Activated CD4-positive, alpha-beta memory T cell treated with anti-CD3 and anti-CD28 coated beads for 36 hours (primary cell): ENCODE measurements at places on chromosomes 2 and 18. TPM values are rescaled to one million over a fixed set of nuclear protein-coding genes. Genes with fewer than 3 reads are reported as not detected.
A peak's percentile ranks its signal among the peaks of the same experiment; 100 is the strongest.

DNA sequence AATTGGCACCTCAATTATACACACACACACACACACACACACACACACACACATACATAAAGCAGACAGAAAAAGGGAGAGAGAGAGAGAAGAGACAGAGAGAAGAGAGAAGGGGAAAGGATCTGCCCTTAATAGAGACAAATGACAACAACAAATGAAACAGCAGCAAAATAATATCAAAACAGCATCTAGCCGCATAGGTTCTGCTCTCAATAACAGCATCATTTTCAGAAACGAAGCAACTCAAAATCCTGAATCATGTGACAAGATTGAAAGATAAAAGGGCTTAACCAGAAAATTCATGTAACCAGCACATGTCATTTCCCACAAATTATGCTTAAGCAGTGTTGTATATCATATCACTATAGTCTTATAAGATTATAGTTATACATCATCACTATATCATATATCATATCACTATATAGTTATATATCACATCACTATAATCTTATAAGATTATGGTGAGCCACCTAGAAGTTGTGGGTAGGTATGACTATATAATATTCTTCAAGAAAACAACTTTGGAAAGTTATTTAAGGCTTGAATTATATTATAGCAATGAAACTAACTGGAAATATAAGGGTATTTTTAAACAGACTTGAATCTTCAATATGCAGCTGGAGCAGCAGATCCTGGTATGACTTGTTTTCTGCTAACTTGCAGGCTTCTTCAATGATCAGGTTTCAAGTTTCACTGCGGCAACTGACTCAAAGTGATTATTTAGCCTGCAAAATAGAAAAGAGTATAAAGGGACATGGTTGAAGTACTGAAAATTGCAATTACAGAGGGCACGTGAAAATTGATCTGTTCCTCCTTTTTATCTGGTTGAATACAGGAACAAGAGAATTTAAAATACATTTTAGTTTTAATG is 16.1 kb upstream of the VPS54 start:
- DNase-seq: peak; percentile 29
- H3K27ac ChIP-seq: peak overlapping the region; percentile 80
- peaks cover 11% of the 10 kb centered on the region for H3K36me3 ChIP-seq
- H3K27me3 ChIP-seq: peaks cover 2% of the 10 kb centered on the region

- no peaks in the 10 kb centered on the region for H3K4me1 ChIP-seq
- H3K27me3 ChIP-seq: no peaks in the 10 kb centered on the region
- H3K36me3 ChIP-seq: no peaks in the 10 kb centered on the region
- H3K27ac ChIP-seq: no peak overlapping the region
- no peak overlapping the region for H3K4me3 ChIP-seq
Measured at GRCh38 chr18:3777122-3777521, 327.1 kb downstream of the TGIF1 start.

- no peak for DNase-seq
- H3K36me3 ChIP-seq: no peaks in the 10 kb centered on the region
- peaks cover 8% of the 10 kb centered on the region for H3K27me3 ChIP-seq
Measured at GRCh38 chr2:65639156-65639864, 206.9 kb upstream of the SPRED2 start.

DNA sequence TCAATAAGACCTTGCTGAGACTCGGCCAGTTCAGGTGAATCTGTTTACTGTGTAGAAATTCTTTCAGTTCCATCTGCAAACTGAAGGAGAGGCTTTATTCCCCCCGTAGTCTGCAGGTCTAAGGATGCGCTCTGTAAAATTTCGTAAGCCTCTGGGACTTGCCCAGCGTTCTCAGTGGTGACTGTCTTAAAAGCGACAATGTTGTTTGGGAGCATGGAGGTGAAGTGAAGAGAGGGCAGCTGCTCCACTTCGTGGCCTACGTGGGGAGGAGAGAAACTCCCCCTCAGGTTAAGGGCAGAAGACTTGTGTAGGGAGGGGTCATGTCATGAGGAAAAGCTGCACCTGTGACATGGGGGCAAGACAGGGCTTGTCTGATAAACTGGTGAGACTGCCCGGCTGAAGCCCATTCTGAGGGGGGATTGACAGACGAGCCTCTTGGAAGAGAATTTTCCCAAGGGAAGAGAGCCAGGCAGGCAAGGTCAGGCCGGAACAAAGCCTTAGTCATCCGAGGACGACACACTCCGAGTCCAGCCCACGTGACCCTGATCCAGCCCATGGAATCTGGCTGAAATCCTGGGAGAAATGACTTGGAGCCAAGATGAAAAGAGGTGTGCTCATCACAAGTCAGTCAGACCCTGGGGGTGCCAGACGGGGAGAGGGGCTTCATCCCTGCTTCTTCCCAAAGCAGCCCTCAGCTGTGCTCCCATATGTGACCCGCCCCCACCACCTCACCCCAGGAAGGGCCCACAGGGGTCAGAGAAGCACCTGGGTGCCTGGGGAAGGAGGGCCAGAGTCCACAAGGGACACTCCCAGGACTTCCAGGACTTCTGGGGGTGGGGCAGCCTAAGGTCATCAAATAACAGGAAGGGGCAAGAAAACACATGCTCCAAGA is 88.5 kb upstream of the SH3BP4 start:
- H3K36me3 ChIP-seq: no peaks in the 10 kb centered on the region
- H3K4me3 ChIP-seq: no peak overlapping the region
- DNase-seq: no peak
- peaks cover 3% of the 10 kb centered on the region for H3K27me3 ChIP-seq
- no peaks in the 10 kb centered on the region for H3K4me1 ChIP-seq

GRCh38 chr2:168457190-168457895 is 1.3 kb downstream of the CERS6 start:
- no peaks in the 10 kb centered on the region for H3K36me3 ChIP-seq
- H3K4me1 ChIP-seq: peaks cover 33% of the 10 kb centered on the region
- DNase-seq: peak; percentile 20
- no peak overlapping the region for H3K4me3 ChIP-seq
- H3K27ac ChIP-seq: peak overlapping the region; percentile 59
- H3K27me3 ChIP-seq: no peaks in the 10 kb centered on the region

- H3K36me3 ChIP-seq: peaks cover under 1% of the 10 kb centered on the region
- H3K27me3 ChIP-seq: no peaks in the 10 kb centered on the region
- no peak overlapping the region for H3K4me3 ChIP-seq
- peaks cover 17% of the 10 kb centered on the region for H3K4me1 ChIP-seq
Measured at GRCh38 chr18:2515908-2516625, 55.2 kb downstream of the METTL4 start.

The TRPM8 gene
- not detected for total RNA-seq

The RHBDD1 gene
- total RNA-seq: 41.1 TPM

The ANKRD62 gene
- total RNA-seq: not detected

The FRZB gene
- not detected for total RNA-seq
